ENCODE measurements at places on chromosomes 11 and 22.

DNA sequence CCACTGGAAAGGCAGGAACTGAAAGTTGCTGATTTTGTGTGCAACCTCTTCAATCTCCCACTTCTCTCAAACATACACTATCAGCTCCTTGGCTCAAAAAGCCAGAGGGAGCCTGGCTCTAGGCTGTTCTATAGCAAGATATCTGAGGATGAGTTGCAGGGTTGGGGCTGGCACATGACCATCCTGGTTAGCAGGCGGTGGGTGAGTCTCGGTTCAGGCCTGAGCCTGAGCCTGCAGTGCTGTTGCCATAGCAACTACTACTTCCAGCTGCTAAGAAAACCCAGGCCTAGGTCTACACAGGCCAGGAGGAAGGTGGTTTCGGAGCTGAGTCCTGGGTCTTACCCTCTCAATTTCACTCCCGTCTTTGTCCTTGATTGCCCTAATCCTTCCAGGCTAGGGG, 39.0 kb downstream of the CWC15 start:
- DNase-seq: peak; percentile 60

GRCh38 chr11:32435152-32435480, 223 bp downstream of the WT1 start:
- DNase-seq: no peak

DNA sequence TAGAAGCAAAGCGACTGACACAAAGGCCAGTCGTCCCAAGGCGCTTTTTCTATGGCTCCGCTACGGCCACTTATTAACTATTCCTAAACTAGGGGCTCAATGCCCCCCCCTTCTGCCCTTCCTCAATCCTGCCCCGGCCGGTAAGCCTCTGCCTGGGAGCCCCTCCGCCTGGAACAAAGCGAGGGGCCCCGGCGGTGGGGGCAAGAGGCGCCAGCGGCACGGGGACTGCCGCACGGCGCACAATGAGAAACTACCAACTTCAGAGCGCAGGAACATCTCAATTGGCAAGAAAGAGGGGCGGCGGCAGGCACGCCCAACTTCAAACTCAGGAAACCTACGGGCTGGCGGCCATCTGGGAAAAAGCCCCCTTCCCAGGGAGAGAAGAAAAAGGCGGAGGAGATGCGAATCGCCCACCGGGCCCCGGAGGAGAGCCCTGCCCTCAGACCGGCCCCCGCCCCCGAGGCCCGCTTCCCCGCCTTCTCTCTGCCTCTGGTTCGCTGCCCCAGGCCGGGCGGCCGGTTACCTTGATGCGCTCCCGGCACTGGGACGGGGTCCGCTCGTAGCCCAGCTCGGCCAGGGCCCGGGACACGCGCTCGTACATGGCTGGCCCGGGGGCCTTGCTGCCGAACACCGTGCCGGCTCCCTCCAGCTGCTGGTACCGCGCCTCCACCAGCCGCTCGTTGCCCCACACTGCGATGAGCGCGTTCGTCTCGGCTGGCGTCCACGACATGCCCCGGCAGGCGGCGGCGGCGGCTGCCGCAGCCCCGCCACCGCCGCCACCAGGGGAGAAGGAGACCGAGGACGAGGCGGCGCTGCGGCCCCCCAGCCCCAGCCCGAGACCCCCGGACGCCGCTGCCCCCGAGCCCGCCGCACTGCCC, 619 bp downstream of the MSANTD2 start:
- DNase-seq: peak; percentile 44

- no peak for DNase-seq
These were observed 1516.4 kb downstream of the TBC1D22A start for GRCh38 chr22:48278620-48279460.

DNA sequence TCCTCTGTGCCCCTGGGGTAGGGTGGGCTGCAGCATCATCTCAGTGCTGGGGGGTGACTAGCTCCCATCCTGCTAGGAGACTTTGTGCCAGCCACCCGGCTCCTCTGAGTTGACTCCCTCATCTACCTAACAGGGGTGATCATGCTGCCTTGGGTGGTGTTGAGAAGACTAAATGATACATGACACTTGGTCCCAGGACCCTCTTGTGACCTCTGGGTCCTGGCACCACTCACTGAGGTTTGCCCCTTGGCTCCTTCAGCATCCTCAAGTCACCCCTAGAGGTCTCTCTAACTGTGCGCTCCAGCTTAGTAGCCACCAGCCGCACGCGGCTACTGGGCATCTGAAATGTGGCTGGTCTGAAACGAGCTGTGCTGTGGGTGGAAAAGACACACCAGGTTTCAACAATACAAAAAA, 72.1 kb downstream of the LRRC32 start:
- DNase-seq: no peak

- no peak for DNase-seq
These were observed 84.6 kb downstream of the ETS1 start for GRCh38 chr11:128502726-128503125.

GRCh38 chr11:96211436-96211835, 131.6 kb downstream of the MAML2 start:
- DNase-seq: no peak

- DNase-seq: no peak
These were observed 238.1 kb upstream of the BLID start for GRCh38 chr11:122354025-122354697.

DNA sequence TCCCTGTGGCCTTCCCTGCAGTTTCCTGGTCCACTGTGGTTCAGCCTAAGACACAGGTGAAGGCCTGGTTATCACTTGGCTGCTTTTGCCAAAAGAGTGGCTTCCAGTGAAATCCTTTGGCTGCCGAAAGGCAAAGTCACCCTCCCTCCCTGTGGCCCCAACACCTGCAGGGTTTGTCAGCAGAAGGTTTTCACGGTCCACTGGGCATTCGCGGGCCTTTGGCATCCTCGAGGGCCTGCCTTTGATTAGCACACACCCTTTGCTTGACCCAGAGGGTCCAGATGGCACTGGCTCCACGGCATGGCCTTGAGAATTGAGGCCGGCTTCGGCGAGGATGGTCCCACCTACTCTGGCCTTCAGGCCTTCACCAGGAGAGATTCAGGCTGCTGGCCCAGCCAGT, 35.3 kb downstream of the RTN4R start:
- DNase-seq: no peak

- DNase-seq: no peak
These were observed 7.5 kb downstream of the DPAGT1 start for GRCh38 chr11:119093942-119094815.

GRCh38 chr22:44555046-44555445, 57.0 kb upstream of the RTL6 start:
- DNase-seq: peak; percentile 62

GRCh38 chr11:37560346-37560745, 962.3 kb upstream of the RAG2 start:
- DNase-seq: no peak

DNA sequence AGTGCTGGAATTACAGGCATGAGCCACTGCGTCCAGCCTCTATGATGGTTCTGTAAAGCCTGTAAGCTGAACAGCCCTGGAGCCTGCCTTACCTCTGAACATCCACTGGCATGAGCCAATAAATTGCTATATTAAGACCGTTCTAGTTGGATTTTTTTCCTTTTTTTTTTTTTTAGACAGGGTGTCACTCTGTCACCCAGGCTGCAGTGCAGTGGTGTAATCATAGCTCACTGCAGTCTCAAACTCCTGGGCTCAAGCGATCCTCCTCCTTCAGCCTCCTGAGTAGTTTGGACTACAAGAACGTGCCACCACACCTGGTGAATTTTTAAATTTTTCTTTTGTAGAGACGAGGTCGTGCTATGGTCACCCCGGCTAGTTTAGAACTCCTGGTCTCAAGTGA, 26.2 kb upstream of the CLDN5 start:
- DNase-seq: no peak

DNA sequence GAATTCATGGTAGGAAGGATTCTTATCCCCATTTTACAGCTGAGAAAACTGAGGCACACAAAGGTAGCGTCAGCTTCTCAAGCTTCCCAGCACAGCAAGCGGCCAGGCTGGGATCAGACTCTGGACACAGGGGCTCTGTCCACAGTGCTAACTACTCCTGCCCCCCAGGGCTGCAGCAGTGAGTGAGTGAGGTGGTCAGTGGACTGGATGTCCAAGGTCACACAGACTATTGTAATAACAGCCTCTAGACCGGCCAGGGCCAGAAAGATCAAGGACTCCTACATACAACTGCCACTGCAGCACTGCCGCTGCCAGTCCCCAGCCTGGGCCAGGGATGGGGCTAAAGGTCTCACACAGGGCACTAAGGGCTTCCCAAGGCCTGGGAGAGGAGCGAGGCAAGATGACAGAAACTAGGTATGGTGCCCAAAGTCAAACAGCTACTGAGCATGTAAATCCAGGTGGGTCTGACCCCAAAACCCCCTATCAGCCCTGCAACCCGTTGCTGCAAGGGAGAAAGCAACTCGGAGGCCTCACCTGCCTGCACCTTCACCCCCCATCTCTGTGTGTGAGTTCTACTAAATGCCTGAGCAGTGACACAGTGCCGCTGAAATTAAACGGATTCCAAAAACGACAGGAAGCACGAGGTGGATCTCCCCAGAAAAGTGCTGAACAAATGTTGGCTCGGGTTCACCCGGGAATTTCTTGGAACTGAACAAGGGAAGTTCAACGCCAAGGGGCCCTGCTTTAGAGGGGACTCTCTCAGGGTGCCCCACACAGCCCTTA, 161.8 kb upstream of the GRK3 start:
- no peak for DNase-seq

DNA sequence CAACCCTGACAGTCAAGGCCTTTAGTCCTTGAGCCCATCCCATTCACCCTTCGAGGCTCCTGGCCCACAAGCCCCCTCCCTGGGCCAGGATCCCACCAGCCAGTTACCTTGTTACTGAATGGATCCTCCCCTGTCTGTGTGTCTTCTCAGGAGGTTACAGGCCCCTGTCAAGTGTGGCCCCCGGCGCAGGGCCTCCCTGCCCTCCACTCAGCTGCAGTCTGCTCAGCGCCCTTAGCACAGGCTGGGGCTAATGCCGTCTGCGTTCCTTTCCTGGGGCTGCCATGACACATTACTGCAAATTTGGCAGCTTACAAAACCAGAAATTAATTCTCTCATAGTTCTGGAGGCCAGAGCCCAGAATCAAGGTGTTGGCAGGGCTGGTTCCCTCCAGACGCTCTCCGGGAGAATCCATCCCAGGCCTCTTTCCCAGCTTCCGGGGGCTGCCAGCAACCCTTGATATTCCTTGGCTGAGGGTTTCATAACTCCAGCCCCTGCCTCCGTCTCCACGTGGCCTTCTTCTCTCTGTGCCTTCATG, 9.4 kb upstream of the SYT12 start:
- DNase-seq: no peak

GRCh38 chr11:46588131-46588530, 5.7 kb downstream of the AMBRA1 start:
- DNase-seq: no peak

GRCh38 chr11:68596231-68596630, 88.1 kb upstream of the GAL start:
- no peak for DNase-seq

- DNase-seq: no peak
These were observed 23.6 kb upstream of the ME3 start for GRCh38 chr11:86696004-86696403.

DNA sequence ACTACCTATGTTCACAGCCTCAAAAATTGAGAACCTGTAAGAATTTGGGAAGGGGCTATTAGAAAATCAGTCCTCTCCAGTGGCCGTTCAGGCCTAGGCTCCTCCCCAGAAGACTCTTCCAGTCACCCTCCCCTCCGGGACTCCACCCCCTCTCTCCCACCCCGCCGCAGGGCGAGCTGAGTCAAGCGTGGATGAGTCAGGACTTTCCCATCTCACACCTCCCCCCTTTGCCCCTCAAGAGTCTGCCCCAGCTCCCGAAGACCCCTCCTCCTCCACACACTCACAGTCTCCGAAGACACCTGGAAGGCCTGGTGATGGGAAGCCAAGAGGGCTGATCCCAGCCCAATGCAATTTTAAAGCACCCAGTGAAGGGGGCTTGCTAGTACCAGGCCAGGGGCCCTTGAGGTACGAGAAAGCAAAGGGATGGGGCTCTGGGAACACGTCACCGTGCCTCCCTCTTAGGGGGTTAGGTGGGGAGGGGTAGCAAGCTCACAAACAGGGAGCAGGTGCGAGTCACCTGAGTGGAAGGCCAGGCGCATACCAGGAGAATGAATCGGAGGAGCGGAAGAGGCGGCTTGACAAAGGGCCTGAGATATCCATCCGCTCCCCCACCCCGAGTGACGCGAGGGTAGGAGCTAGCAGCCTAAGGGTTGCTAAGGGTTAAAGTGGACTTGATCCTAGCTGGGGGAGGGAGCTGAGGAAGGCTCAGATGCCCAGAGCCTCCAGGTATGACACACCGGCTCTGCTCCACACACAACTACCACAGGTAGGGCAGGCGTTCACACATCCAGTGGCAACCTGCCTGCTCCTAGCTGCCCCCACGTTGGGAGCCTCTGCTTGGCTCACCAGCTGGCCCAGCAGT, 13.6 kb downstream of the BCL9L start:
- DNase-seq: no peak

DNA sequence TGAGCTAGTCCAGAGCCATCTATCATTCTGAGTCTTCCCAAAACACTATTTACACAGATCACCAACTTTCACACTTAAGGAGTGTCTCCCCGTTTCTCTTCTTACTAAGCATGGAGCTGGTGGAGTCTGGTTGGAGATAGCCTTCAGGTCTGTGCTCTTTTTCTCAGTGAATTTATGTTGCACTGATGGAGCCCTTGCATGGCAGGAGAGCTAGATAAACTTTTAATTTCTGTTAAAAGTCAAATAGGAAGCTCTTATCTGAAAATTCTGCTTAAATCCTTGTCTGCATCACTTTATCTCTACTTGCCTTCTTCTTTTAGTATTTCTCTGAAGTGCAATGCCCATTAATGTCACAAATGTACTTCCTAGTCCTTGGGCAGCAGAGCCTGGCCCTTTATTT, 63.4 kb downstream of the ST3GAL4 start:
- DNase-seq: no peak

DNA sequence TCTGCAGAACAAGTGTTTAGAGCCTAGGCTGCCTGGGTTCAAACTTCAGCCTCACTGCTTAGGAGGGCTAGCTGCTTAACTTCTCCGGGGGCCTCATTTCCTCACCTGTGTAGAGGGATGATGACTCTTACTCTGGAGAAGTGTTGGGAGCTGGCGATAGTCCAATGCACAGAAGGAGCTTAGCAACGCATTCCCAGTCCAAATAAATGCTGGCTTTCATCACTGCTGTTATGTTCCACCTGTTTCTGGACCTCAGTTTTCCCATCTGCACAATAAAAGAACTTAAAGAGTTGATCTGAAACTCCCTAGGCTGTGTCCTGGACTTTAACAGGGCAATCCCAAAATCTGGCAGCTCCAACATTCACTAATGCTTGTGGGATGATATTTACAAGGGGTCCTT, 337.8 kb downstream of the MIAT start:
- no peak for DNase-seq

- no peak for DNase-seq
These were observed 91.2 kb downstream of the RPS6KA4 start for GRCh38 chr11:64450168-64450560.

All from spinal cord (tissue), 10 donors.